ENCODE measurements at places on chromosomes 13 and 19.
A peak's percentile ranks its signal among the peaks of the same experiment; 100 is the strongest.

DNA sequence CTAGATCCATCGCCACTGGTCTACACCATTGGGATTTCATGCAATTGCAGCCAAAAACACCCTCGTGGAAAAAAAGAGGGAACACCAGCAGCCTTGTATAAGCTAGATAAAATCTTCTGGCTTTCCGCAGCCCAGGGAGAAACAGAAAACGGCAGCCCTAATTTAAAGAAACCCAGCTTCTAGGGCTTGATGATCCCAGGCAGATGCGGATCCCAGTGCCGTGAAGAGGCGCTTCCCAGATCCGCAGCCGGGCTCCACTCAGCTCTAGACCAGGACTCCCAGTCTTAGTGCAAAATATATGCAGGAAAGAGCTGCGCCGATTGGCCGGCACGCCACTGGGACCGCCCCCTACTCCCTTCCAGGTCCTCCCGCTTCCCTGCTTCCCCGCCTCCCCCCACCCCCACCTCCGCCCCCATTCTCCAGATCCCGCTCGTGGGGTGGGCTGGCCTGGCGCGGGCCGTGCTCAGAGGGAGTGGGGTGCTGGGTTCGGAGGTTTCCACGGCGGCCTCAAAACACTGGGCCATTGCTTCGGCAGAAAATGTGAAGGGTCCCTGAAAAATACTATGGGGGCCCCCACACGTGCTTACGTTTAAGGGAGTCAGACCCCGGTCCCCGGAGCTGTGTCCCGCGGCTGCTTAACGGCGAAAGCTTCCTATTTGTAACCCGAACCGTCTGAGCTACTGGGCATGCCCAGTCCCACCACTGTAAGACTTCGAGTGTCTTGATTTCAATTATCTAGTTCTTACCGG lies 63.1 kb downstream of the SERP2 start:
- peak; percentile 9 for DNase-seq

GRCh38 chr13:71964491-71965100 lies 97.6 kb upstream of the DACH1 start:
- no peak for DNase-seq

DNA sequence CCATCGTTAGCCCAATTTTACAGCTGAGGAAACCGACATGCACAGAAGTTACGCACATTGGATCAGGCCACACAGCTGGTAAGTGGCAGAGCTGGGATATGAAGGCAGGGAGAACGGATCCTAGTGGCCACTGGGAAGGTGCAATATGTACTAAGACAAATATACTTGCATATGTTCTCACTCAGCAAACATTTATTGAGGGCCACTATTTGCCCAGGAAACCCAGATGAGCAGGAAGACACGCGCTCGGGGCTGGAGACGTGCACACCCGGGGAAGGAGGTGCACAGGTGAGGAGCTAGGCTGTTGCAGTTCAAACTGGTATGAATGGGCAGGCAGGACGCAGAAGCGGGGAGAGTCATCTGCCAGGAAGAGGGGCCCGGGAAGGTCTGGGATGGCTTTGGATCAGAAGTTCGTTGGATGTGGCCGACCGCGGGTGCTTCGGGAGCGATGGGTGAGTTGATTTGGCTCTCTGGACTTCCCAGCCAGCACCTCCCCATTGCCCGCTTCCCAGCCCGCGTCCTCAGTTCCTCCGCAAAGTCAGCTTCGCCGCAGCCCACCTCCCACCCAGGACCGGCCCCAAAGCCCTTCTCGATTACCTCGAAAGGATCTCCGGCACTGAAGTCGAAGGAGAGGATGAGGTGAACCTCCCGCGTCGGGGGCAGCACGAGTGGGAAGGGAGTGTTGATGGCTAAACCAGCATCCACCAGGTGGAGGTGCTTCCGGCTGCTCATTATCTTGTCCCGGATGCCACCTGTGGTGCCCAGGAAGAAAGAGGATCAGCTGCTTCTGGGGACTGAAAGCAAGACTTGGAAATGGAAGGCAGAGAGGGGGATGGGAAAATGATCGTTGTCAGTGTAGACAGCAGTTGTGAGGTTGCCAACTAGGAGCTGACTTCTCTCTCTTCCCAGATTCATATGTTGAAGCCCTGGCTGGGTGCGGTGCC lies 17.8 kb upstream of the CABP5 start:
- DNase-seq = no peak

DNA sequence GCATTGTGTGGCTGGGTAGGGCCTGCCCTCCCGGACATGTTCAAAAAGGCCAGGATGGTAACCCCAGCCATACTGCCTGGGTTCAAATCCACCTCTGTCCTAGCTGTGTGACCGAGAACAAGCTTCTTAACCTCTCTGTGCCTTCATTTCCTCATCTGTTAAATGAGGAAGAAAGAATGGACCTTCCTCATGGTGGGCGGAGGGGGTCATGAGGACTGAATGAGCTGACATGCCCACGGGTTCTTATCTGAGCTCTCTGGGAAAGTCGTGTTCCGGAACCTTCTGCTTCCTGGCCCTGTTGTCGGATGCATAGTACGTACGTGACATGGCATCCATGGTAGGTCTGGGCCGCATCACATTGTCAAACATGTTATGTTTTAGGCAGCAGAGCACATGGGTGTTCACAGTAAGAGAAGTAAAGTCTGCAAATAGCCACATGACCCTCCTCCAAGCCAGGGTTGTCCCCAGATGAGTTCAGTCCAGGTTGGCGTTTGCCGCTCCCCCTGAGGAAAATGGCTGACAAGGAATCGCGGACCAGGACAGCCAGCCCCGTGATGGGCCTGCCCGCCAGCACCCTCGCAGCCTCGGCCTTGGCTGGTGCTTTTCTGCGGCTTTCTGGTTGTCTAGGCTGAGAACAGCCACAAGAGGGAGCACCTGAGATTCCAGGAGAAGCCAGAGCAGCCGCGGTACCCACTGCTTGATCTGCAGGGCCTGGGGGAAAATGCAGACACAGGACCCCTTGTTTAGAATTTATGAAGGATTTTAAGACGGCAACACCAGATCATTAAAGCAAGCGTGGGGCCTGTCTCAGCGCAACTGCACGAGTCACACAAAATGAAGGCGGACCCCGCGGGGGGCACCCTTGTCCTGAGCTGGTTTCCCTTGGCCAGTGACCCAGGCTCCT lies 2.4 kb upstream of the NTN5 start:
- DNase-seq = peak; percentile 69

GRCh38 chr19:38003438-38004185 lies 96.6 kb downstream of the SIPA1L3 start:
- no peak for DNase-seq

GRCh38 chr19:38665219-38665931 lies 17.9 kb downstream of the ACTN4 start:
- DNase-seq = no peak

Measured in stimulated activated CD4-positive, alpha-beta T cell treated with anti-CD3 and anti-CD28 coated beads, TNF-alpha, amount 100 ng/mL, for 48 hours (primary cell).